ENCODE measurements at places on chromosomes 7 and 10.

DNA sequence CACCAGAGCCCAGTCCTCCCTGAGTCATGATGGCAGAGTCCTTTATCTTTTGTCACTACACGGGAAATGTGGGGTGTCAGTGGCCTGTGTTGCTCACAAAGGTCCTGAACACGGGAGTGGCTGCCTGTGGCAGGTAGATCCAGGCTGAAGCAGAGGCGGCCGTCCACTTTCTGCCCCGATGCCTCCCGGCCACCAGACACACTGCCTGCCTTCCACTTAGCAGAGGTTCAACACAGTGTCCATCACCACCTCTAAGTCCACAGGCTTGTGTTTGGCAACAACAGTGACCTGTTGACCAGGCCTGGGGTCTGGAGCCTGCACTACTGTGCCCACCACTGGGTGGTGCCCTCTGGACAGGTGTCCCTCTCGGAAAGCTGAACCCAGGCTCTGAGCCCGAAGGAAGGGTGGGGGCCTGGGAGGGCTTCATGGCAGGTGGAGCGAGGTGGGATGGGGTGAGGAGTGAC is 49.9 kb upstream of the CAMK2B start:
- DNase-seq: no peak

- DNase-seq: no peak
Measured at GRCh38 chr10:14276210-14276609, 54.5 kb downstream of the FRMD4A start.

DNA sequence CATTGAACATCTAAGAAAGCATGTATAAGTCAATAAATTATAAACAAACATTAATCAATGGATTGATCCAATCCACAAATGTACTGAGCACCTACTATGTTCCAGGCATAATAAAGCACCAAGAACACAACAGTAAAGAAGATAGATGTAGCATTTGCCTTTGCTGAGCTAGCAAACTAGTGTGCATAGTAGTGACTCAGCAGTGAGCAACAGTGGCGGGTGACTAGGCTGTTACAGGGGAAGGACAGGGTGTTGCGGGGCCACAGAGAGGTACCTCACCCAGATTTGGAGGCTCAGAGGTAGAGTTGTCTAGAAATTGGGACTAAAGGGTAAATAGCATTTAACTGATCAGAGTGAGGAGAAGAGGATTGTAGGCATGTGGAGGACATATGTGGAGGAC is 83.6 kb downstream of the NXPH1 start:
- DNase-seq: no peak

DNA sequence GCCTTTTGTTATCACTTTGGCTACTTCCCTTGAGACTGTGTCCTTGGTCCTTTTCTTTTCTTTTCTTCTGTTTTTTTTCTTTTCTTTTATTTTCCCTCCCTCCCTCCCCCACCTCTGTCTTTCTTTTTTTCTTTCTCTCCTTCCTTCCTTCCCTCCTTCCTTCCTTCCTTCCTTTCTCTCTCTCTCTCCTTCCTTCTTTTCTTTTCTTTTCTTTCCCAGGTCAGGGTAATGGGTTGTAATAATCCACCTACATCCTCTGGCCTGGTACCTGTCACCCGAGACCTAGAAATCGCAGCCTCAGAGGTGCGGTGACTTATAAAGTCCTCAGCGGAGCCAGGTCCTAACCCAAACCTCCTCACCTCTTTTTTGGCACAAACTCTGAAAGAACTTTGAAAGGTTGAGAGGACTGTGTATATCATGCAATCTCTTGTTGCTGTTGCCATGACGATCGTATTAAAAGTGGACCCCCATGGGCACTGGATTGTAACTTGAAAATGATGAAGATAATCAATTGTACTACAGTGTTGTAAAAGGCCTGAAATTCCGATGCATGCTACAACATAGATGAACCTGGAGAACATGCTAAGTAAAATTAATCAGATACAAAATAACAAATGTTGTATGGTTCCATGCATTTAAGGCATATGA is 140.7 kb upstream of the AGK start:
- no peak for DNase-seq

DNA sequence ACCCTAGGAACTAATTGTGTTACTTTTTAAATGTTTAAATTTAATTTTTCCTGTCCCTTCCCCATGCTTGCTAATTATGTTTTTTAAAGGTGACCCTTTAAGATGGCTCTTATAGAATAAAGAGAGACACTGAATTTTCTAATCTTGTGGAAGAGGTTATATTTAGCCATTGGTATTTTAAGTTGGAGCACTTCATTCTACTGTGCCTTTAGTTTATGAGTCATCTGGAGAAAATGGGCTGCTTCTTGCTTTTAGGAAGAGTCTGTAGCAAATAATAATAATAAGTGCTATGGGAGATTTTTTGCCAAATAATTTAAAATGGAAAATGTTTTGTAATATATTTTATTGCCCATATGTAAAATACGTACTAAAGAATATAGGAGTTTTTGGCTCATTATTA is 139.7 kb downstream of the ADK start:
- DNase-seq: no peak

DNA sequence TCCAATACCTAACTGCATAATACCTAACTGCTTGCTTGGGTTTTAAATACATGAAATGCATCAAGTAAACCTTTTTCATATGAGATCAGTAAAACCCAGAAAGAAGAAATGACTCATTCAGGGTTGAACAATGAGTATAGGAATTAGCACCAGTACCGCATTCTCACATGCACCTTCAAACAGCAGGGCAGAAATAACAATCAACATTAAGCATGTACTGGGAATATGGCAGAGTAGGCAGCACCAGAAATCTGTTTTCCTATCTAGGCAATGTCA is 850.3 kb upstream of the SORCS1 start:
- no peak for DNase-seq

- DNase-seq: no peak
Measured at GRCh38 chr10:86661161-86662025, 6.9 kb upstream of the LDB3 start.

DNA sequence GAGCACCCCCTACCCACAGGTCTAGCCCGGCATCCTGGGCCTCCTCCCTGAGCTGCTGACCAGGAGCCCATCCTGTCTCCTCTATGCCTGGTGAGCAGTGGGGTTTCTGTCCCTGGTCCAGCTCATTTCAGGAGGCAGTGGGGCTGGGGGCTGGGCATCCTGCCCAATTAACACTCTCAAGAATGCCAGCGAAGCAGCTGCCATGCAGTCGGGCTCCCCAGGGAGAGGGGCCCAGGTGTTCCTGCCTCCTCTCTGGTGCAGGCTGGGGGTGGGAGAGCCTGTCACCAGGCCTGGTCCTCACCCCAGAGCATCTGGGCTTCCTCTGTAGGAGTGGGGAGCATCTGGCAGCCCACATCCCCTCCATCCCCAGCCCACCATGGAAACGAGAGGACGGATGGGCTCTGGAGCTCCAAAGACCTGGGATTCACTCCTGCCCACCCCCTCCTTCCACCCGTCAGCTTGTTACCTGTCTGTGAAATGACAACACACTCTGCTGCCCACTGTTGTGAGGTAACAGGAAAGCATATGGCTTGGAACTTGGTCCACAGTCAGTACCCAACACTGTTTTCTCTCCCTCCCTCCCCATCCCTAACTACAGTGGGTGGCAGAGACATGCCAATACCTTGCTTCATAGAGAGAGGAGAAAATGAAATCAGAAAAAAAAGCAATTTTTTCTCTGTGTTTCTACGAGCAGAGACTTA is 69.1 kb downstream of the SLIT1 start:
- no peak for DNase-seq

GRCh38 chr10:79188154-79188965 is 119.6 kb downstream of the ZMIZ1 start:
- no peak for DNase-seq

DNA sequence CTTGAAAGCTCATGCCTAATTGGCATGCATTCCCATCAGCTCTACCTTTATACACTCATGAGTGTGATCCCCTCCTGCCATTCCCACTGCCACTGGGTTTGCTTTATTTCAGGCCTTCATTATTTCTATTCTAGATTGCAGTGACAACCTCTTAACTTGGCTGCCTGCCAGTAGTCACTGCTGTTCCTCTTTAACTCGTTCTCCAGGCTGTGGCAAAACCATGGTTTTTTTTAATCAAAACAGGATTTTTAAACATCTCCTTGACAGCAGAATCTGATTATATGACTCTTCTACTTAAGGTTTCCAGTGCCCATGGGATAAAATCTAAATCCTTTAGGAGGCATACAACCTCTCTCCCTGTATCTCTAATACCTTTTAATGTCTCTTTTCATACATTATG is 223.7 kb upstream of the PCDH15 start:
- DNase-seq: no peak

Data from NCI-H2227 treated with DMSO at 0.1 percent for 48 hours (cell line).